ENCODE measurements at places on chromosomes 1 and 21.

GRCh38 chr1:151596166-151596953 is 15.5 kb upstream of the SNX27 start:
- DNase-seq = peak; percentile 31

GRCh38 chr1:24443241-24443656 is 27.6 kb downstream of the NIPAL3 start:
- DNase-seq = peak; percentile 18

GRCh38 chr21:34881421-34881820 is 167.7 kb downstream of the RUNX1 start:
- peak; percentile 87 for DNase-seq

- DNase-seq = peak; percentile 78
These were observed 186.1 kb downstream of the CLEC20A start for GRCh38 chr1:178310685-178311105.

- DNase-seq = no peak
These were observed 81.1 kb upstream of the FGGY start for GRCh38 chr1:59215766-59216291.

DNA sequence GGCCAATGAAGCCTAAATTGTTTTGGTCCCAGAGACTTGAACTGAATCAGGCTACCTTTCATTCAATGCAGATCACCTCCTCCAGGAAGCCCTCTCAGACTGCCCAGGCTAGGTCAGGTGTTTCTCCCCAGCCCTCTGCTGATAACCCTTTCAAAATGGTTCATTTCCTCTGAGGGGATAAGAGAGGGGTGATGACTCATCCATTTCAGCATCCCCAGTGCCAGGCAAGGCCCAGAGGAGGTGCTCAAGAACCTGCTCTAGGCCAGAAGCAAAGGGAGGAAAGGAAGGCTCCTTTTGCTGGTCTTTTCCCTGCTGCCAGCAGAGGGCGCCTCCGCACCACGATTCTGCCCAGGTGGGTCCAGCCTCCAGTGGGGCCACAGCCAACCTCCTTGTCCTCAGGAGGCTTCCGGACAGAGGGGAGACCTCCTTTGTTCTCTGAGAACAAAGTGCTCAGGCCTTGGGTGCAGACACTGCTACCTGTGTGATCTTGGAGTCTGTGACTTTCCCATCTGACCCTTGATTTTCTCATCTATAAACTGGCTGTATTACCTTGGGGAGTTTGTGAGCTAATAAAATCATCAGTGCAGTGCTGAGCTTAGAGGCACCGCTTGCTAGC is 45.3 kb upstream of the ARHGEF10L start:
- DNase-seq = peak; percentile 71

Data from fibroblast of skin of scalp (primary cell).